ENCODE measurements at places on chromosomes 3 and 15.

DNA sequence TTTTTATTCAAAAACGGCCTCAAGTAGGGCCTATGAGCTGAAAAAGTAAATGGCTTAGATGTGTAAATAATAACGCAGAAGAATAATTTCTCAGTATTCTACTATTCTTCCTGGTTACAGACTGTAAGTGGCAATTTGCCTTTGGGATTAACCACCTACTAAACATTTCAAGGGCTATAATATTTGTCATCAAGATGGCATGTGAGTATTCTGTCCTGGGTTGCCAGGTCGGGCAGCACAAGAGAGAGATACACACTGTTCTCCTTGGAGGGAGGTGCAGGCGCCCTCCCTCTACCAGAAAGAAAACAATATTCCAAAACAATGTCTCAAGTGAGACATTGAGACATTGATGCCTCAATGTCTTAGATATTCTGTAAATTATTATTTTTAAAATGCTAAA is 278.4 kb downstream of the OCA2 start:
- peak; percentile 24 for DNase-seq

DNA sequence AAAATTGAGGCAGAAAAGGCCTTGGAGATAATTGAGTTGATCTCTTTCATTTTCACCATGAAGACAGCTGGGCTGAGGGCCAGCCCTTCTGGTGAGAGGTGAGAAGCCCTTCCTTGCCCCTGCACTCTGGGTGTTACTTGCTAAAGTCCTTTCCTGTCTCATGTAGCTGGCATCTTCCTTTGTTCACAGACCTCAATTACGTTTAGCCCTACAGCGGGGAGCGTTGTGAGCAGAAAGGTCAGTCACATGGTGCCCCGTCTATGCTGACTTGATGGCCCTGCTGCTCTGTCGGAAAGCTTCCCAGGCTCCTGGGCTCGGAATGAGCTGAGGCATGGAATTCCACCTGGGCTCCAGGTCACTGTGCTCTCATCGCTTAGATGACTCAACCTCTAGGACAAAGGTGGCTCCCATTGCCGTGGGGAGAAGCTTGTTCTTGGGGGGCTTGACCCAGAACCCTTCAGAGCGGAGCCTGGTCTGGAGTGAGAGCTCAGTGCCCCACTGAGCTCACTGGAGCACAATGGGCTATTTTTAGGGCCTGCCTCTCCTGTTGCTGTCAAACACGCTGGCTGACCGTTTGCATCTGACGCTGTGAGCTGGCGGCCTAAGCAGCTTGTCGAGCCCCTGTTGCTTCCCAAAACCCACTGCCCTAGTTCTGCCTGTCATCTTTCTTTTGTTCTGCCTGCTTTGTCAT is 47.0 kb downstream of the RPLP1 start:
- DNase-seq: no peak

DNA sequence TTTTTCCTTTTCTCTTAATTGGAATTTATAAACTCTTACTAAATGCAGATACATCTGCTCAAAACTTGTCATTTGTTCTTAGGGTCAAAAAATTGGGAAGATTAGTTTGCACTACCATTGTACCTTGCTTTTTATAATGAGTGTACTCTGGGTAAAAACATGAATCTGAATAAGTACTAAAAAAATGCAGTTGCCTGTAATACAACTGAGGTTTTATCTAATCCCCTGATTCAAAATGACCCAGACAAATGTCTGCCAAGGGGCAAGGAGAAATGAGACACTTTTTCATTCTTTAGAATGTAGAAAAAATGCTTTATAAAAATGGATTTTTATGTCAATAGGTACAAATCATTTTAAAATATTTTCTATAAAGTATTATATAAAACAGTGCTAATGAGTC is 42.4 kb downstream of the RASA2 start:
- no peak for DNase-seq

GRCh38 chr3:66276705-66277274 is 56.0 kb downstream of the SLC25A26 start:
- DNase-seq: no peak

DNA sequence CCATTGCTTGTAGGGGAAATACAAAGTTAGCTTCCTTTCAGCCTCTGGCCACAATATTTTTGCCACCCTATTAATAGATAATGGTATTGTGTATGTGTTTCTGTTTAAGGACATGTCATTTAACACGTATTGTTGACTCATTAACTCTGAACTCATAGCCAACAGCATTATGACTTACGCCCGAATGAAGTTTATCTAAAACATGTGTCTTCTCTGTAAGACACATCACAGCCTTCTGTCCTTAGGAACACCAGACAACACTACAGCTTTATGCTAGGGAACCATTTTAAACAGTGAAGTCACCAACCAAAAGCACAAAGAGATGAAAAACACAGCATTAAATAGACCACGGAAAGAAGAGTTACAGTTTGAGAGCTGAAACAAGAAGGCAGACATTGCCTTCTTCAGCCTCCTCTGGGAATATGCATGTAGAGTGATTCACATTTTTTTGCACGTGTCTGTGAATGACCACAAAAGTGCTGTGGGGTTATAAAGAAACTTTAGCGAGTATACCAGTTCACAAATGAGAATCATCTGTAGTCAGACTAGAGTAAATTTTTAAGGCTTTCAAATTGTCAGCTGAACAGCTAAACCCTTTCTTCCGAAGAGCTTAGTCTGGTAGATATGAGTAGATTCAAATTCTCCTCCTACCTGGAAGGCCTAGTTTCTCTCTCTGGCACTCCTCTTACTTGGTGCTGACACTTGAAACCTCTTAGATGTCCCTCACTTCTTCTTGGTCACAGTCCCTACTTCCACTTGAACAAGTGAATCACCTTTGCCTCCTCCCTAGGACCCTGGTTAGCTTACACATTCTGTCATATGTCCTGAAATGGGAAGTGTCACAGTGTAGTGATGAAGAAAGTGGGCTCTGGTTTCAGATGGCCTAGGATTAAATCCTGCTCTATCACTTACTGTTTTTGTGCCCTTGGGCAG is 32.2 kb downstream of the MCTP2 start:
- no peak for DNase-seq

- no peak for DNase-seq
Measured at GRCh38 chr3:33848624-33849347, 50.4 kb downstream of the PDCD6IP start.

GRCh38 chr3:42685891-42686820 is 819 bp downstream of the KLHL40 start:
- peak; percentile 81 for DNase-seq

DNA sequence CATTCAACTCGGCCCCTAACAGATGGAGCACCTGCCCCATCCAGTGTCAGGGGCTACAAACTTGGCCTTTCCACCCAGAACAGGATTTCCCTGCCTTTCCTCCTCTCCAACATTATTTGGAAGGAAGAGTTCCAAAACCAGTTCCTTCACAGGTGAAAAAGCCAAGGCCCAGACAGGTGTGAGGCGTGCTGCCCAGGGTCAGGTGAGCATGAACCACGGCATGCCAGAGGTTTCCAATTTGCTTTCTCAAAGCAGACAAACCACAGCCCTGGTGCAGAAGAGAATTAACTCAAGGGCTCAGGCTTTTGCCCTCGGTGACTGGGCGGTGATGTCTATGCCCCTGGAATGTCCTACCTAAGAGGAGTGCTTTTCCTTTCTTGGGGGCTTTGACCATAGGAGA is 43.2 kb downstream of the LDHAL6B start:
- DNase-seq: no peak

GRCh38 chr3:56303487-56303886 is 164.8 kb downstream of the ERC2 start:
- DNase-seq: no peak

- no peak for DNase-seq
Measured at GRCh38 chr3:151843275-151843674, 29.4 kb downstream of the AADAC start.

GRCh38 chr15:66877477-66878271 is 175.6 kb downstream of the SMAD6 start:
- DNase-seq: no peak

DNA sequence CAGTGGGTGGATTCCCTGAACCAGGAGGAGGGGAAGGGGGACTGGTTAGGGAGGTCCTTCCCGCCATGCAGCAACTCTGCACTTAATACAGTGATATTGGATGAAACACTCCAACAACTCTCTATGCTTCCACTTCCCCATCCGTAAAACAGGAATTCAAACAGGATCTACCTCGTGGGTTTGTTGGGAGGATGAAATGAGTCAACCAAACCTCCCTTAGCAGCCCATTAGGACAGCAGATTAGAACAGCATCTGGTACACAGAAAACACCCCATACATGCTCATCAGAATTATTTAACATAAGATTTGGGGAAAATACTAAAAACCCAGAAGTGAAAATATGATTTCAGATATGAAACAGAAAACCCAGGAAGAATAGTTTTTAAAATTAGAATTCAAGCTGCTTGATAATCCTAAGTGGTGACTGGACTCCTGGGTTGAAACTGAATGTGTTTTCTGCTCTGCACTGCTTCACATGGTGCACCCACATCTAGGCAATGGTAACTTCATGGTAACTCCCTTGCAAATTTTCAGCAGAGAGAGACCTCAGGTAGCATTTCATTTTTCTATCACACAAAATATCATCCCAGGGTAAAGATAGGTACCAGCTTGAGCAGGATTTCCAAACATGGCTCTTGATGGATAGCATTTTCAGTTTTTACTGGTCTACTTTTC is 326.8 kb upstream of the FRG2C start:
- DNase-seq: no peak

DNA sequence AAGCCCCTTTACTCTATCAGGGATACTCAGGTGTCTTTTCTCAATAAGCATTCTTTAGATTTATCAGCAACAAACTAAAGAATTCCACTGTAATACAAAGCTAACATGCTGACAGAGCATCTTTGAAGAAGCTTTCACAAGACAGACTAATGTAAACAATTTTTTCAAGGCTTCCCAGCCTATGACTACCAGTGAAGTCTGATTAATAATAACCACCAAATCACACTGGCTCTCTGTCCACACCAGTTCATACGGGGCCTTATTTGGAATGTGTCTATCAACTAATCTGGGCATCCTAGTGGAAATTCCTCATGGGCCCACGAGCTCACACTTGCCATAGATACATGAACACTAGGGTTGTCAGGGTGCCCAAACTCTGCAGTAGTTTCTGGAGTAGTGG is 84.5 kb downstream of the EFL1 start:
- DNase-seq: no peak

DNA sequence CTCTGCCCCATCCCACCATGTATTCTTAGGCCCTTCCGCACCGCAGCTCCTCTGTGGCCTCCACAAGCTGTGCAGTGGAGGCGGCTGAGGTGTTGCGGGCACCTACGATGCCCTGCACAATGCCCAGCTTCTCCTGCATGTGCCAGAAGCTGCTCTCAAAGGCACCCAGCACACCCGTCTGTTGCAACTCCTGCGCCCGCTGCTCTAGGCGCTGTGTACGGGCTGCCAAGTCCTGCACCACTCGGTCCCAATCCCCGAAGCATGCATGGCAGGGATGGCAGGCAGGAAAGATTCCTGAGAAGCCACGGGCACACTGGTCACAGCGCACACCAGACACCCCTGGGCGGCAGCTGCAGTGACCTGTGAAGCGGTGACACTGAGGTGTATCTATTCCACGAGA is 3.1 kb upstream of the USP19 start:
- DNase-seq: no peak

GRCh38 chr15:100770661-100771584 is 108.7 kb upstream of the ALDH1A3 start:
- peak; percentile 48 for DNase-seq

- DNase-seq: no peak
Measured at GRCh38 chr3:166201476-166201875, 364.3 kb upstream of the BCHE start.

DNA sequence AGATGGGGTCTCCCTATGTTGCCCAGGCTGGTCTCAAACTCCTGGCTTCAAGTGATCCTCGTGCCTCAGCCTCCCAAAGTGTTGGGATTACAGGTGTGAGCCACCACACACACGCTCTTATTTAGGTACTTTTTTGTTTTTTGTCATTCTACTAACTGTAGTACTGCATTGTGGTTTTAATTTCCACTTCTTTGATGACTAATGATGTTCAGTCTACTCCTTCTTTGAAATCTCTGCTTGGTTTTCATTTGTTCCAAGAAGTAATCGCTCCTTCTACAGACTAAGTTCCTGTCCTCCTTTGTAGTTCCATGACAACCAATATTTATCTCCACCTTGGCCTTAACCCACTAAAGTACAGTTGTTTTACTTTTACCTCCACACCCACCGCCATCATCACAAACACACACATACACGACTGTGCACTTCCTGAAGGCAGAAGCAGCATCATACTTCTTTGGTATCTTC is 529 bp upstream of the DLEC1 start:
- no peak for DNase-seq

DNA sequence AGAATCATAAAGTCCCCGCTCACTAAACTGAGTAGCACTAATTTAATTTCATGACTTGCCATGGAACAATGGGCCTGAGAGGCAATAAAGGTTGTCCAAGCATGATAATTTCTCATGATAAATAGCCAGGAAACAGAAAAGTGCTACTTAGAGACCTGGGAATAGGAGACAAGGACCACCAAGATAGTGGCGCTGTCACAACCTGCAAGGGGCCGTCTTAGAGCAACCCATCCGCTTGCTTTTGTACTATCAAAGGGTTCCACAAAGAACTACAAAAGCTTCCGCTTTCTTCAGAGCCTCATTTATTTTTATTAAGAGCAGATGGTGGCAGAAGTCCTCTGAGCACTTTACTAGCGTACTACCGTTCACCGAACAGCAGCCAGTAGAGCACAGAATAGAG is 421.7 kb upstream of the GRM7 start:
- DNase-seq: no peak

DNA sequence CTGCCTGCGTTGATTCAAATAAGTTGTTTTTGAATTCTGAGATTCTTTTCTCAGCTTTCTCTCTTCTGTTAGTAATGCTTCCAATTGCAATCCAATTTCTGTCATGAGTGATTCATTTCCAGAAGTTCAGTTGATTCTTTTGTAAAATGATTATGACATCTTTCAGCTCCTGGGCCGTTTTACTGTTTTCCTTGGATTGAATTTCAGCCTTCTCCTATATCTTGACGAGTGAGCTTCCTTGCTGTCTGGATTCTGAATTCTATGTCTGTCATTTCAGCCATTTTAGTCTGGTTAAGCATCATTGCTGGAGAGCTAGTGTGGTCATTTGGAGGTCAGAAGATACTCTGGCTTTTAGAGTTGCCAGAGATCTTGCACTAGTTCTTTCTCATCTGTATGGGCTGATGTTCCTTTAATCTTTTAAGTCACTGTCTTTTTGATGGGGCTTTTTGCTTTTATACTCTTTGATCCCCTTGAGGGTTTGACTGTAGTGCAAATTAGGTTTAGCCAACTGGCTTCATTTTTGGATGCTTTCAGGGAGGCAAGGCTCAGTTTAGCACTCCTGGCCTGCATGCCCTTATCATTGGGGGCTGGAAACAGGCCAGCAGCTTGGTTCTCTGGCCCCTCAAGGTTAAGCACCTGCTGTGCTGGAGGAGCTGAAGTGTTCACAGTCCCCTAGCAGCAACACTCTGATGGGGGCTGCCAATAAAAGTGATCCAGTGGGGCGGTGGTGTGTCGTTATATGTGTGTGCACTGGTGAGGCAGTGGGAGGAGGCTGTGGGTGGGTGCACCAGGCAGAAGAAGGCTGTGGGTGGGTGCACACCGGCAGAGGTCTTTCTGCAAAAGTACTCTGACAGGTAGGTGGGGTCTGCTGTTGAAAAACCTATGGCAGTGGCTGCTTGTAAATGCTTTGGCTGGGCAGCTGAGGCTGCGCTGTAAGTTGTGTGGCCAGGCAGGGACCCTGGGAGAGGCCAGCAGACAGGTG is 51.2 kb downstream of the MCTP2 start:
- DNase-seq: no peak

All from posterior vena cava (tissue), 2 donors.